ENCODE measurements at places on chromosomes 7 and 10.

DNA sequence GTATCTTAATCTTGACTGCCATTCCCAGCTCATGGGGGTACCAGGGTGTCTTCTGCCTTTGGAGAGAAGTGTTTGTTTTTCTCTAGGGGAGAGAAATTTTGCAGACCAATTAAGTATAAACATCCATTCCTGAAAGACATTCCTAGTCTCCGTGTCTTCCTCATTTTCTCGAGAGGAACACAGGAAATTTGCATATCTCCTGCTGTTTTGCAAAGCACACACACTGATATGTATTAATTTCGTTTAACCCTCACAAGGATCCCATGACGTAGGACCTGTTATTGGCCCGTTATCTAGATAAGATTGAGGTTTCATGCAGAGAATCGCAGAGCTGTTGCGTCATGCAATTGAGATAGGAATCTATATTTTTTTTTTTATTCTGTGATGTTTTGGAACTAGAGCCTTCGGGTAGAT, 944 bp downstream of the RHBDD2 start:
- no peak for DNase-seq

DNA sequence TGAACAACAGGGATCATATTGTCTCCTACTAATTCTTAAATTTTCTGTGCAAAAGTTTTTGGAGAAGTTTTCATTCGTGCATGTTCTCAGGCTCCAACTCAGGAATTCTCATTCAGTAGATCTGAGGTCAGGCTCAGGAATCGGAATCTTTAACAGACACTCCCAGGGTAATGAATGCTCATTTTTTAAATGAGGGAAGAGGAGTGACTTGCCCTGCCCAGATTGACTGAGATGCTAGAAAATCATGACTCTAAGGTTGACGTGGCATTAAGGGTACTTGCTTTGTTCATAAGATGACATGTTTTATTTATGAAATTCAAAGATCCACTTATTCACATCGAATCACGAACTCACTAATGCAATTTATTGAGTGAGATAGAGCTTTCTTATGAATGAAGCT, 196.6 kb upstream of the NPVF start:
- DNase-seq, result no peak

GRCh38 chr7:44769776-44770294, 21.2 kb downstream of the ZMIZ2 start:
- no peak for DNase-seq

GRCh38 chr7:30925117-30925516, 13.5 kb downstream of the AQP1 start:
- no peak for DNase-seq

DNA sequence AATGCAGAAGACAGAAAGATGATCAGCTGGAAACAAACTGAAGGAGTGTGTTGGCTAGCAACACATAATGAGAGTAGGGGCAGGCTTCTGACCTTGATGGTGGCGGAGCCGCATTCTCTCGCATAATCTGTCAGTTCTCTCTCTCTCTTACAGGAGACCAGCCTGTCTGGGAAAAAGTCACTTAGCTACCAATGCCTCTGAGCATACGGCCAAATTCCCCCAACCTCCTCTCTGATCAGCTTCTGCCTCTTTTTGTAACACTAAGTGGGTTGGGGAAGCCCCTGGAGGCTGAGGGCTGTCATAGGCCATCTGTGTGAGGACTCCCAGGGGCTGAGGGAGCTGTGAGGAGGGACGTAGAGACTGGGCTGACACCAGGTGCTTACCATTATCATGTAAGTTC, 104.6 kb downstream of the HIPK2 start:
- no peak for DNase-seq

- DNase-seq, result no peak
Observed at GRCh38 chr7:101265622-101266516, 21.0 kb upstream of the FIS1 start.
